ENCODE measurements at places on chromosomes 3 and 15. TPM values are rescaled to one million over a fixed set of nuclear protein-coding genes. Genes with fewer than 3 reads are reported as not detected.

The NRG4 gene
- polyA plus RNA-seq, result not detected

The SCN11A gene
- polyA plus RNA-seq, result not detected

The ATP13A5 gene
- not detected for polyA plus RNA-seq

DNA sequence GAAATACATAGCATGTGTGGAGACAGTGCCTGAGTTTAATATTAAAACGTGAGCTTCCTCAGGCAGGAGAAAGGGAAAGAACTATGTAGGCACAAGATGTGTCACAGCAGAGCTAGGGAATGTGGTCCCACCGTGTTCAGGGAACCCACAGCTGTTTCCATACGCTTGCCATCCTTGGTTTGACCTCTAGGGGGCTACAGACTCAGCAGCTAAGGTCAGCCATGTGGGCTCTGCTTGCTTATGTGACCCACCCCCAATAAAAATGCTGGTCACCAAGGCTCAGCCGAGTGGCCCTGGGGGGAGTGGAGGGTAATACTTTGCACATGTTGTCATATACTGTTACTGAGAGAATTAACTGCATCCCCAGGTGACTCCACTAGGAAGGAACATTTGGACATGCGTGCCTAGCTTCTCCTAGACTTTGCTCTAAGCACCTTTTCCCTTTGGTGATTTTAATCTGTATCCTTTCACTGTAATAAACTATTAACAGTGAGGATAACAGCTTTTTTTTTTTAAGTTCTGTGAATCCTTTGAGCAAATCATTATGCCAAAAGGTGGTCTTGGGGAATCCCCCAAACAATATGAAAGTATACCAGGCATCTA is 3.3 kb downstream of the TUBGCP5 start:
- peaks cover 13% of the 10 kb centered on the region for H3K4me1 ChIP-seq
- no peak overlapping the region for H3K27ac ChIP-seq
- H3K27me3 ChIP-seq, result no peaks in the 10 kb centered on the region
- H3K4me3 ChIP-seq, result no peak overlapping the region
- H3K36me3 ChIP-seq, result peaks cover 18% of the 10 kb centered on the region
- peak; percentile 35 for DNase-seq

- H3K4me3 ChIP-seq, result no peak overlapping the region
- H3K36me3 ChIP-seq, result no peaks in the 10 kb centered on the region
- DNase-seq, result no peak
- no peaks in the 10 kb centered on the region for H3K27me3 ChIP-seq
Observed at GRCh38 chr15:33710748-33711147, 257.5 kb upstream of the CHRM5 start.

- no peaks in the 10 kb centered on the region for H3K4me1 ChIP-seq
- no peak overlapping the region for H3K27ac ChIP-seq
- H3K4me3 ChIP-seq, result no peak overlapping the region
- H3K36me3 ChIP-seq, result no peaks in the 10 kb centered on the region
- peaks cover 2% of the 10 kb centered on the region for H3K27me3 ChIP-seq
Observed at GRCh38 chr15:36185845-36186244, 393.6 kb upstream of the CDIN1 start.

- H3K4me1 ChIP-seq, result no peaks in the 10 kb centered on the region
- H3K36me3 ChIP-seq, result no peaks in the 10 kb centered on the region
- H3K27ac ChIP-seq, result no peak overlapping the region
- no peaks in the 10 kb centered on the region for H3K27me3 ChIP-seq
- no peak for DNase-seq
Observed at GRCh38 chr3:12197475-12197874, 38.8 kb upstream of the TIMP4 start.

Measured in immature natural killer cell (primary cell).